SK-N-MC (cell line): ENCODE measurements at places on chromosomes 16 and 17.

DNA sequence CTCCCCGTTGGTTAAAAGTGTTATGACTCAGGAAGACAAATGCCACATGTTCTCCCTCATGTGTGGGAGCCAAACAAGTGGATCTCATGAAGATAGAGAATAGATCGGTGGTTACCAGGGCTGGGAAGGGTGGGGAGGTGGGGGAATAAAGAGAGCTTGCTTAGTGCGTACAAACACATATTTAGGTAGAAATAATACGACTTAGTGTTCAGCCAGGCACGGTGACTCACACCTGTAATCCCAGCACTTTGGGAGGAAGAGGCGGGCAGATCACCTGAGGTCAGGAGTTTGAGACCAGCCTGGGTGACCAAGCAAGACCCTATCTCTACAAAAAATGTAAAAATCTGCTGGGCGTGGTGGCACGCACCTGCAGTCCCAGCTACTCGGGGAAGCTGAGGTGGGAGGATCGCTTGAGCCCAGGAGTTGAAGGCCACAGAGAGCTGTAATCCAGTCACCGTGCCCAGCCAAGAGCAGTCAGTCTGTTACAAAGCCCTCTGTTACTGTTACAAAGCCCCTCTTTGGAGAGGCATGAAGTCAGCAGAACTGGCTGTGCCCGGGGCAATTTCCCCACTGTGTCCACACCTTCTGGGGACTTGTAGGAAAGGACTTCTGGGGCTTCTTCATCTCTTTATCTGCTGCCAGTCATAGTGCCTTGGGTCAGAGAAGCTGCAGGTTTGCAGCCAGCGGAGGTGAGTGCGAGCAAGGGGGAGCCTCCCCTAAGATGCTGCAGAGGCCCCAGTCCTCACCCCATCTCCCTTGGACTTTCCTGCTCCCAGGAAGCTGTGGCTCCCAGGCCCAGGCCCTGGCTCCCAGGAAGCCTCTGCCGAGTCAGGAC, 4.3 kb upstream of the ALDH3A1 start:
- no peak for DNase-seq

DNA sequence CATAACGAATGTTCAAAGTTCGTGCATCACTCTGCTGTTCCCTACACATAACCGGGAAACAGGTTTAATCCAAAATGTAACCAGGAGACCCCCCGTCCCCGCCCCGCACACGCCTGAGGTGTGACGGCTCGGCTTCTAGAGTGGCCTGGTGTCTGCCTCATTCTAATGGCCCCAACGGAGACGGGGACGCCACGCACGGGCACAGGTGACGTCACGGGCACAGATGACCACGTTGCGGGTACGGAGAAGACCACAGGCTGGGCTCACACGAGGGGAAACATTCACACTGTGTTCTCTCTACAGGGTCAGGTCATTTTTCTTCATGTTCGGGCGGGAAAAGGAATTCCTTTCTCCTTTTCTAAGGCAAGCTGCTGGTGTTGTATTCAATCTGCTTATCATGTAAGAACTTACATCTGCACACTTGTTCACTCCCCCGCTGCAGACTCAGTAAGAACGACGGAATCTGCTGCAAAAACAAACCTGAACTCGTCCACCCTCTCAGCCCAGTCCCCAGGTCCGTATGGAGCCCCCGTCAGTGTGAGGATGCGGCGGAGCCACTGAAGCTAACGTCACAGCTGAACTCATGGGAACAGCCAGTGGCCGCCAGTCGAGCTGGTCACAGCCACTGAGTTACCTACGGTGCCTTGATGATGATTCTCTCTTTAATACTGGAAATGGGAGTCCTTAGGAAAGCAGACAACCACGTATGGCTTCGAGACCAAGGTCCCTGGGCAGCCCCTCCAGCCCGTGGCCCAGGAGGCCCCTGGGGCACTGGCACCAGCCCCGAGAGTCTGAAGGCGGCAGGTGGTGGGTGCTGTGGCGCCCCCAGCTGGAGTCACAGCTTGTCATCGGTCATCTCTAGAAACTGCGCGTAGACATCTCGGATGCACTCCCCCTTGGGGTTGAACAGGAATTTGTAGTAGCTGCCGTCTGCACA, 32.9 kb downstream of the WDR45B start:
- no peak for DNase-seq

DNA sequence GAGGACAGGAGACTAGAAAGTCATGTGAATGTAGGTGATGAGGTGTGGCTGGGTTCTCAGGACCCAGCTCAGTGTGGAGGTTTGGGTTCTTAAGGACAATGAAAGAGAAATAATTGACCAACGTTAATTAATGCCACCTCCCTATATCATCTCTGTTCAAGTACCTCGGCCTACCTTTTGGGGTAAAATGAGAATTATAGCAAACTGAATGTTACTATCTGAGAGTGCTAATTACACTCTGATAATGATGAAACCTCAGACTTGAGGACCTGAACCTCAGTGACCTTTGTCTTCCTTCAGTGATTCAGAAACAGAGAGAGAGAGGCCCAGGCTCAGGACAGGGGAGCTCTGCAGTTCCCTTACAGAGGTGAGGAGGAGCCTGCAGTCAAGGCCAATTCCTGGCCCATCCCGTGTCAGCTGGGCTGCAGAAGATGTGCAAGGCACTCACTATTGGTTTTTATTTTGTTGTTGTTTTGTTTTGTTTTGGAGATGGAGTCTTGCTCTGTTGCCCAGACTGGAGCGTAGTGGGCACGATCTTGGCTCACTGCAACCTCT, 57.3 kb downstream of the SALL1 start:
- DNase-seq = no peak

DNA sequence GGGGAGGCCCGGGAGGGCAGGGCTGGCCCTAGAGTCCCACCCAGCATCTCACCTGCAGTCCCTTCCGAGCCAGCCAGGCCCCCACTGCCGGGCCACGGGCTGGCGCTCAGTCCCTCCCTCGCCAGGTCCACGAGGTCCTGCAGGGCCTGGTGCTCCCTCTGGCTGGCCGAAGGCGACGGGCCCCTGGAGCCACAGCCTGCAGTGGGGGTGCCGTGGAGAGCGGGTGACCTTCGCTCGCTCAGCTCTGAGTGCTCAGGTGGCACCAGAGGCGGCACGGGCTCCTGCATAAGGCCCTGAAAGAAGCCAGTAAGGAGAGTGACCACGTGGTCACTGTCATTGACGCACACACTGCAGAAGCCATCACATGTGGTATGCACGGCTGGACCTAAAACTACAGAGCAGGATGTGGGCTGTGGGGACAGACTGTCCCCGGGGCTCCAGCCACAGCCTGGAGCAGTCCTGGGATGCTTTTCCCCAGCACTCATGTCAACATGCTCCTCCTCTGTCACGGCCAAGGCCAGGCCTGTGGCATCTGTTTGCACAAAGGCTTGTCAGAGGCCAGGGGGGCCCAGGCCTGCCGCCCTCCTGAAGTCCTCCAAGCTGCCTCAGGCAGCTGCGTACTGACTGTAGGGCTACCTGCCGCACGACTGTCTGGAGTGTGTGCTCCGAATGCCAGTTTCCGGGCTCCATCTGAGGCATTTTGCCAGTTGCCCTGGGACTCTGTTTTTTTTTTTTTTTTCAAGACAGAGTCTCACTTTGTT, 15.1 kb downstream of the SLX4 start:
- no peak for DNase-seq

GRCh38 chr17:45307290-45308015, 9.4 kb downstream of the MAP3K14 start:
- no peak for DNase-seq

GRCh38 chr16:62445909-62446308, 409.7 kb upstream of the CDH8 start:
- no peak for DNase-seq

GRCh38 chr17:44346064-44346844, 1.2 kb downstream of the GRN start:
- DNase-seq = no peak

DNA sequence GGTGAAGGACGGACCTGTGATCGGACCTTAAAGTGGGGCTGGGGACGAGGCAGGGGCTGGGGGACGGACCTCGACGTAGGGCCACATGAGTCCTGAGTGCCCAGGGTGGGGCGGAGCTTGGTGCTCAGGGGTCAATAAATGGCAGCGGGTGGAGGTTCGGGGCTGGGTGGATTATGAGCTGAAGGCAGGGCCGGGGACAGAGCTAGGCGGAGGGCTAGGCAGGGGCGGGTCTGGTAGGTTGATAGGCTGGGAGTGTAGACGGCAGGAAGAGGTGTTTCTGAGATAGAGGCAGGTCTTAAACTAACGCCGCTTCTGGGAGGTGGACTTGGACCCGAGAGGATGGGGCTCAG, 733 bp downstream of the CHRNB1 start:
- DNase-seq = no peak

- no peak for DNase-seq
Measured at GRCh38 chr16:30151091-30151490, 28.1 kb upstream of the MAPK3 start.

- no peak for DNase-seq
Measured at GRCh38 chr17:74332763-74333283, 6.8 kb downstream of the KIF19 start.

DNA sequence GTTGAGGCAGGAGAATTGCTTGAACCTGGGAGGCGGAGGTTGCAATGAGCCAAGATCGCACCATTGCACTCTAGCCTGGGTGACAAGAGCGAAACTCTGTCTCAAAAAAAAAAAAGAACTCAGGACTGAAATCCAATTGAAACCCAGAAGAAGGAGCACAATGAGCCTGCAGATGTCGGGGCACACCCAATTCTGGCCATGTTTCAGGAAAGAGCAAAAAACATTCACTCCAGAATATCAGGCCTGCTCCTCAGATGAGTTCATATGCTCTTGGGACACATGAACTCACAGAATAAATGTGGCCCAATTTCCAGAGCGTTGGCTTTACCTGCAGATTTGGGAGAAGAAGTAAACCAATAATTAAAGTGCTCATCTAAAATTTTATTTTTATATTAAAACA, 3.0 kb upstream of the CMTM2 start:
- DNase-seq = no peak

- DNase-seq = no peak
Measured at GRCh38 chr16:8674413-8675022, at the start of gene ABAT. TSS of gene ABAT (plus strand) at chr16:8674617. CDS start at chr16:8735740, 61,123 bp downstream.

DNA sequence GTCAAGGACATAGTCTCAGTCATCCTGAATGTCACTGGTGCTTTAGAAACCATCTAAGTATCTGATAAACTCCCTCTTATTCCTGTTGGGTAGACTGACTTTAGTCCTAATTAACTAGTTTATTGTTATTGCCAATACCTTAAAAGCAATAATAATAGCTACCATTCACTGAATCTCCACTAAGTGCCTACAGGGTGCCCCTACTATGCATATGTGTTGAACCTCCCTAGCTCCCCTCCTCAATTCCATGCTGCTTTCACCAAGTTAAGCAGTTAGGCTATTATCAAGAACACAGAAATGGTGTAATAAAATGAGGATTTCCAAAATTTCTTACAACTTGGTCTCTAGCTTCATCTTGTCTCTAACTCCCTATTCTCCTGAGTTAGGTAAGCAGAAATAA, 87.5 kb upstream of the MTMR4 start:
- no peak for DNase-seq

- no peak for DNase-seq
Measured at GRCh38 chr17:1949754-1950153, 75.4 kb downstream of the RTN4RL1 start.

DNA sequence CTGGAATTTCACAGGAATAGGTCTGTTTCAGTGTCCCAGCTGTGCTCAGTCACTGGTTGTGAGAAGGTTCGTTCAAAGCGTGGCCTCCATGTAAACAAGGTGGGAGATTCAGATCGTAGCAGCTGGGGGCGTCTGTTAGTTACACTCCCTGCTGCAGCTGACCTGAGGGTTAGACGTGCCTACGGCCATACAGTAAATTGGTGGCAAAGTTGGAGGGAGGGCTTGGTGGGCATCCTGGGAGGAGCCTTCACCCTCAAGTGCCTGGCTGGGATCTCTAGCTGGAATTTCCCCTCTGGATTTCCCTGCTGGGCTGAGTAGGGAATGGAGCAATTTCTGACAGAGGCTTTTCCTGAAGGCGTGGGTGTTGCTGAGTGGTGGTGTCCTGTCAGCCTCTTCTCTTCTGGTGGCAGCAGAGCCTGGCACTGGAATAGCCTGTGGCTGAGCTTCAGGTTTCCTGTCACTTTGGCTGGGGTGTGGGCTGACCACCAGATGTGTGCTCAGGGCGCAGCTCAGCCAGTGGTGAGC, 6.4 kb downstream of the FCSK start:
- no peak for DNase-seq

DNA sequence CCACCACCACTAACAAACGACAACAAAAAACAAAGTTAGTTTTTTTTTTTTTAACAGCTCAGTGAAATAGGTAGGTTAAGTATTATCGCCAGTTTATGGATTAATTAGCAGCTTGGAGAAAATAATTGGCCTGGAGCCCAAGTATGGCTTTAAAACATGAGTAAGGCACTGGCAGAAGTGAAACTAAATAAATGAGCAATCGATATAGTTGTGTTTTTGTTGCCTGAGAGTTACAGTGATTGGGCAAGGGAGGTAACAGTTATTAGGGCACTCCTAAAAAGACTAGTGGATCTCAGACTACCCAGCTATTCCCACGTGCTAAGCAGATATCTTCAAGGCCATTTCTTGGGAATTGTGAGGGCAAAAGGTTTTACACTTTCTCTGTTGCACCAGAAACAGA, 2.4 kb downstream of the MLKL start:
- no peak for DNase-seq

DNA sequence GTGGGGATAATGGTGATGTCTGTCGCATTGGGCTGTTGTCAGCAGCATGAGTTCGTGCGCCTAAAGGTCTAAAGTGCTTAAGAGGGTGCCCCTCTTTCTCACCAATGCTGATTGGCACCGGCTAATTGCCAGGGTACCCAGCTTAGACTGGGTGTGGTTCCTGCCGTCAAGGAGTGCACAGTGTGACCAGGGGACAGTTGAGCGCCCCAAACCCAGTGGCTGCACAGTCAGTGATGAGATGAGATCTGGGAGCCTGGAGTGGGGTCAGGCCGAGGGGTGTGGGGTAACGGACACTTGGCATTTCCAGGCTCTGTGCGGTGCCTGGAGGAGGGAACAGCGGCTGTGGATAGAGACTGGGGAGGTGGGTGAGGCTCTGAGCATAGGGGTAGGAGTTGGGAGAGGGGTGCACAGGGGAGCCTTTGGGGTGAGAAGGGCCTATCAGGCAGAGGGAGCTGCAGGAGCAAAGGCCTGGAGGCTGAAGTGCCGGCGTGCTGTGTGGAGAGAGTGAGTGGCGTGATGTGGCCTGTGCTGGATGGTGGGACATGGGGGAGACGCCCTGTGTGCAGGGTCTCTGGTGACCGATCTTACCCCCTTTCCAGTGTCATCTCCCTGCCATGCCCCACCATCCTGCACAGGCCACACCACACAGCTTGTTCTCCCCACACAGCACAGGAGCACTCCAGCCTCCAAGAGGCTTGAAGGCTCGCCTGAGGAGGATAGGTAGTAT, 58.3 kb downstream of the SNX20 start:
- no peak for DNase-seq
